ENCODE measurements at places on chromosomes 6 and 20.

DNA sequence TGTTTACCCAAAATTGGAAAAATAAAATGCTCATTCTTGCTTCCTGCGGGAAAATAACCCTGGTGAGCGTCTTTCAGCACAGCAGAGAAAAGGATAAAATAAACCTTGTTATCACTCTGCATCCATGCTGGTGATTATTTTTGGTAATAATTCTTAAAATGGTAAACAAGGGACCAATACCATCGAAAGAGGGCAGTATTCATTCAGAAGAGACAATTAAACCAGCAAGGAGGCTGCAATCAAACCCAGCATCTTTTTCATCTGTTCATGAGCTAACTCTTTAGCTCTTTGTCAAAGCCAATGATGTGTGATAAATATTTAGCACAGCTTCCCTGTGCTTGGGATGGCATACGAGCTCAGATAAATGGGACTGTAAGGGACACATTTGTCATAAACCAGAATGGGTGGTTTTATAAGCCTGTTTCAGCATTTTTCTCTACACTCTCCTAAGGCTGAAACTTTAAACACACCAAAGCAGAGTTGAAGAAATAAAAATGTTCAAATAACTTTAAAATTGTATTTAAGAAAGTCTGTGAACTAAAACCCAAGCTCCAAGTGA is 34.4 kb downstream of the CDH26 start:
- no peak for DNase-seq

GRCh38 chr6:166621114-166621540 is 5.9 kb downstream of the RPS6KA2 start:
- no peak for DNase-seq

DNA sequence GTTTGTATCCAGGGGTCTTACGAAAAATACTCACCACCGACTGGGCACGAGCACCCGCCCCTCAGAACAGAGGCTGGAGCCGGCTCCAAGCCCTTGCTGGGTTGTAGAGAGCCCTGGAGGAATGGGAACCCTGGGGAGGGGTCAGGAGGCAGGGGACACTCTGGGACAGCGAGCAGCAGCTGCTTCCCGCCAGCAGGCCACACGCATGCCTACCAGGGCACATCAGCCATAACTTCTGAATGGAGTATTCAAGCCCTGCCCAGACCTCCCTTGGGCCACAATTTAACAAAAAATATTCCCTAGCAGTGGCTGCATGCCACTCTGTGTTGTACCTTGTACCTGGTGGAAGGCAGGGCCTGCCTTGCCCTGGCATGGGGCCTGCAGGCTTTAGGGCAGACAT is 31.6 kb upstream of the CD93 start:
- DNase-seq: no peak

GRCh38 chr20:17109307-17109706 is 117.5 kb upstream of the PCSK2 start:
- no peak for DNase-seq

- DNase-seq: no peak
Measured at GRCh38 chr20:474581-474980, 12.2 kb upstream of the TBC1D20 start.

- DNase-seq: no peak
Measured at GRCh38 chr6:143575901-143576426, 64.4 kb upstream of the FUCA2 start.

DNA sequence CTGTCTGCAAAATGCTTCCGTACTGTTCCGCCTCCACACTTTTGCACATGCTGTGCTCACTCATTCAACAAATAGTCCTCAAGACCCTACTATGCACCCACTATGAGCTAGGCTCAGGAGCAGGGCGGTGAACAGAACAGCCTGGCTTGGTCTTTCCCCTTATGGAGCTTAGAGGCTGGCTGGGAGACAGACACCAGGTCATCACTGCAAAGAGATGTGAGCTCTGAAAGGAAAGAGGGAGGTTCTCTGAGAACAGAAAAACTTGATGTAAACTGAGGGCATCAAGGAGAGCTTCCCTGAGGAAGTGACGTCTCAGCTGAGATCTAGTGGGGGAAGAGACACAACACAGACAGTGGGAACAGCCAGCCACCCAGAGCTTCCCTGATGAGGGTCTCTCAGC is 31.0 kb upstream of the TGM2 start:
- no peak for DNase-seq

DNA sequence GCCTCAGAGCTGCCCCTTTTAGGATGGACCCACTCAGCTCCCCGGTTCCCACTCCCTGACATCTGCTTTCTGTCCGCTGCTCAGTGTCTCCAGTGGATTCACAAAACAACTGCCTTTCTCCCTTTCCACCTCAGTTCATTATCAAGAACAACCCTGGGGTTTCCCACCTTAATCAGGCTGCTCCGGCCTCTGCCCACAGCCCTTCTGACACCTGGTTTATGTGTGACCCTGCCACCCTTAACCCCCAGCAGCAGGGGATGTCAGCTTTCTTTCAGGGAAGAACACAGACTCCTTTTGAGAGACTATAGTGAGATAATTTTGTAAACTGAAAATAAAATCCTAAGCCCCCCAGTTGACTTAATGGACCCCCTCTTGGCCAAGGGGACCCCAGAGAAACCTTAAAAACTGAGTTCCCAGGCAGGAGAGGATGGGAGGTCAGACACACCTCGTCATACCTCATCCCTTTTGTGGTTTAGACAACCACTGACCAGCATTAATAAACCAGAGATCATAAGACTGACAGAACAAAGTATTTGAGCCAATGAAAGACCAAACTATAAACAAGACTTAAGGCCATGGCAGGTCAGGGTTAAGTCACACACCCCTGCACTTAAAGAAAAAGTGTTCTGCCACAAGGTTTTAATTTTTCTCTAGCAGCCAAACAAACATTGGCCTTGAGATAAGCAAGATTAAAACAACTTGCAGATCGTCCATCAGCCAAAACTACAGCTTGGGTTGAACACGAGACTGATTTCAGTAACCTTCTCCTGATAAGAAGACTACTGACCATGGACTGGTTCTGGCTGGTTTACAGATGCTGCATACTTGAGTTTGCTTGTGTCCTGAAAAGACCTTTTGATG is 42.4 kb upstream of the DDR1 start:
- DNase-seq: no peak

DNA sequence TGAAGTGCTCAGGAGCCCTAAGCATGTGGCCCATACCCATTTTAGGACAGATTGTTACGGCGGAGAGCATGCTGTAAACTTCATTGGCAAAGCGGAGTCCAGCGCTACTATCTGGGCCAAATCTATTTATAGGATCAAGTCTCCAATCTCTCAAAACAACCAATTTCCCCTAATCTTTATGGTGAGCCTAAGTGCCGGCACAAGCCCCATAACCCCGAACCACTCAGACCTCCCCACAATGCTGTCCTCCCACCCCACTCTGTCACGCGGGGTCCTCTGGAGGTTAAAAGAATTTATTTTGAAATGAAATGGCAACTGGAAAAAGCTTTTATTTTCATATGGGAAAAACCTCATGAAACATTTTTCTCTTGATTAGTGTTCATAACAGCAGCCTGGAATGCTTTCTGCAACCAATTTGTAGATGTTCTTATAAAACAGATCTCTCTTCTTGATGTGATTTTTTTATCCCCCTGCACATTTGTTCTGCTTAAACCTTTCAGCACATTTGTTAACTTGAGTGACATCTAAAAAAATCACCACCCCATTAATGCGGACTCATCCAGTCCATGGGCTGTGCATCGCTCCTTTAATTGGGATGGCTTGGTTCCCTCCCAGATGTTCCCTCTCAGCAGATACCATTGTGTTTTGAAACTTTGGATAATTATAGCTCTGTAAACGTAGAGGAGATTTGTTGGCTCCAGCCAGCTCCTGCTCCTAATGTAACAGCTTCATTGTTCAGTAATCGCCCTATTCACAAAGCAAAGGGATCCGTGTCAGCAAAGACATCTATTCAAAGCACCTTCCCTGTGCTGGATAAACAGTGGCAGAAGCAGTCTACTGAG is 323.6 kb downstream of the CD83 start:
- no peak for DNase-seq

- no peak for DNase-seq
Measured at GRCh38 chr20:45358282-45359068, 4.5 kb upstream of the SYS1 start.

DNA sequence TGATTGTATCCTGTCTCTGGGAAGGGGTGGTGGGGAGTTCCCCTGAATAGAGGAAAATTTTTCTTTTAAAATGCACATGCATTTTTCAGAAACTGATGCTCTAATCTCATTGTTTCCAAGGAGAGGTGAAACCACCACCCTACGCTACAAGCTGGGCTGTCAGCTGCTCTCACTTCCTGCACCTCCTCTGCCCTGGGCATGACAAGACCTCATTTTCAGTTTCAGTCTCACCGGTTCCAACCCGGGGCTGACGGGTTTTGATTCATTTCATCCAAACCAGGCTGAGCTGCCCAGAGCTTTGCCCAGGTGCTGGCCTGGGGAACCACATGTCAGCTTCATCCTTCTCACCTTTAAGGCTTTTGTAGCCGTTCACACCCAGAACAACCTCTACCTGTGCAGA is 99.7 kb downstream of the EYA2 start:
- no peak for DNase-seq

- no peak for DNase-seq
Measured at GRCh38 chr6:95923518-95923917, 92.3 kb upstream of the FUT9 start.

DNA sequence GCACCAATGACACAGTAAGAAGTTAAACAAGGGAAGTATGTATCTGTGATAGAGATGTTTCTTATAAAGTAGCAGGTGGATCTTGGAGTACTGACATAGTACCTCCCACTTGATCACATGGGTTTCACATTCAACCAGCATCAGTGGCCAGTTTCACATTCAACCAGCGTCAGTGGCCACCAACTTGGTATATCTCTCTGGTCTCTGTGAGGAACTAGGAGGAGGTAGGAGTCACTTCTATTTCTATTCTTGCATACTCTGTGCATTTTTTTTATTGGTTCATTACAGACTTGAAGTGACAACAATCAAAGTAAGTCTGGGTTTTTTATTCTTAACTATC is 200.3 kb upstream of the SIM1 start:
- no peak for DNase-seq

DNA sequence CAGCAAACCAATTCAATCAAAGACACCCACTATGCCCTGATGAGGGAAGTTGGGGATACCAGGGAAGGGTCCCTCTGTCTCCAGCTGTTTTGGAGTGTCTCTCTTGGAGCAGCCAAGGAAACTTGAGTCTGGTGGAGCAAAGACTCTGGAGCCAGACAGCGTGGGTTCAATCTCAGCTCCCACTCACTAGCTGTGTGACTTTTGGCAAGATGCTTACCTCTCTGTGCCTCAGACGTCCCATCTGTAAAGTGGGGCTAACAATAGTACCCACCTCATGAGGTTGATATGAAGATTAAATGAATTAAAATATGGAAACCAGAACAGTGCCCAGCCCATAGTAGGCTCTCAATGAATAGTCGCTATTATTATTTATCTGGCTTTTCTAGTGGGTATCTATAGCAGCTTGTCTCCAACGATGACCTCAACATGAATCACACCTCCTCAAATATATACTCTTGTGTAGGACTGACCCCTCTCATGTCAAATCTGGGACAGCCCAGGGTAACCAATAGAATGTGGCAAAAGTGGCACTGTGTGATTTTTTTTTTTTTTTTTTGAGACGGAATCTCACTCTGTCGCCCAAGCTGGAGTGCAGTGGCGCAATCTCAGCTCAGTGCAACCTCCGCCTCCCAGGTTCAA is 99.2 kb upstream of the FOXP4 start:
- DNase-seq: no peak

GRCh38 chr20:17955302-17955701 is 13.3 kb downstream of the SNX5 start:
- no peak for DNase-seq

DNA sequence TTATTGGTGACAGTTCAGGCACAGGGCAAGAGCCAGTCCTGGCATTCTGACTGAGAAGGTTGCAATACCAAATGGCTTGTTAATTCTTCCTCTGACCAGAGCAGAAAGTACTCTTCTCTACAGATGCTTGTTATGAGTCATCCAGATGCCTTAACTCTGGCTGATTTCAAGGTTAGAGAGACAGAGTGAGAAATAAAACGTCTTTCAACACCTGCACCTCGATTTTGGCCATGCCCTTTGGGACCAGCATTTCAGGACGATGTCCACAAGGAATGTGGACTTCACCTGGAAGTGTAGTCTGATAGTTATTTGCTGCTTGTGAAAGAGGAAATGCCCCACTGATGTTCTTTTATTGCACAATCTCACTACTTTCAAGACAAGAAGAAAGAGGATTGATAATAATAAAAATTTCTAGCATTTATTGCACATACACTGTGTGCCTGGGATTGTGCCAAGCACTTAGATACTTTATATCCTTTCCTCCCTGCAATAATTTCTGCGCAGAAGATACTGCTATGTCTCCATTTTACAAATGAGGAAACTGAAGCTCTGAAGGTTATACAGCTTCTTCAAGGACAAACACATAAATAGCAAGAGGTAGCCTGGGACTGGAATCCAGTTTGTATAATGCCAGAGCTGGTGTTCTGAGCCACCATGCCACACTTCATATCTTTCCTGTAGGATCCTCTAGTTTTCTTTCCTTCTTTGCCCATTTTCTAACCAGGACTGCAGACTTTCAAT is 33.5 kb upstream of the MCM3 start:
- DNase-seq: no peak

- no peak for DNase-seq
Measured at GRCh38 chr6:41257369-41258195, 28.9 kb downstream of the TREM1 start.

DNA sequence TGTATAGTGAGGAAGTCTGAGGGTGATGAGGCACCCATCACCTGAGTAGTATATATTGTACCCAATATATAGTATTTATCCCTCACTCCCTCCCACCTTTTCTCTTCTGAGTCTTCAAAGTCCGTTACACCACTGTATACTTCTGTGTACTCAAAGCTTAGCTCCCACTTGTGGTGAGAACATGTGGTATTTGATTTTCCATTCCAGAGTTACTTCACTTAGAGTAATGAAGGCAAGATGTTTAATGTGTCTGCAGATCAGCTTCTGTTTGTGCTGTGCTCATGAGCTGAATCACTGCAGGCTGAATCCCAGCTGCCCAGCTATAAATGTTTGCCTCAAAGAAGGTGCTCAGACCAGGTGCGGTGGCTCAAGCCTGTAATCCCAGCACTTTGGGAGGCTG is 139.3 kb upstream of the FOXA2 start:
- DNase-seq: no peak

GRCh38 chr20:35133735-35134134 is 13.4 kb downstream of the EDEM2 start:
- no peak for DNase-seq

DNA sequence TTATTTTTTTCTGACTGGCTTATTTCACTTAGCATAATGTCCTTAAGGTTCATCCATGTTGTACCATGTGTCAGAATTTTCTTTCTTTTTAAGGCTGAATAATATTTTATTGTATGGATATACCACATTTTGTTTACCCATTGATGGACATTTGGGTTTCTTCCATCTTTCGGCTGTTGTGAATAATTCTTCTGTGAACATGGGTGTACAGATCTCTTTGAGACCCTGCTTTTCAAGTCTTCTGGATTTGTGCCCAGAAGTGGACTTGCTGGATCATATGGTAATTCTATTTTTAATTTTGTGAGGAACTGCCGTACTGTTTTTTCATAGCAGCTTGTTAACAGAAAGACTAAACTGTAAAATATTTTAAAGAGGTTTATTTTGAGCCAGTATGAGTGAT is 94.6 kb upstream of the TMEM181 start:
- no peak for DNase-seq
